ENCODE measurements at places on chromosomes 11 and 22.

DNA sequence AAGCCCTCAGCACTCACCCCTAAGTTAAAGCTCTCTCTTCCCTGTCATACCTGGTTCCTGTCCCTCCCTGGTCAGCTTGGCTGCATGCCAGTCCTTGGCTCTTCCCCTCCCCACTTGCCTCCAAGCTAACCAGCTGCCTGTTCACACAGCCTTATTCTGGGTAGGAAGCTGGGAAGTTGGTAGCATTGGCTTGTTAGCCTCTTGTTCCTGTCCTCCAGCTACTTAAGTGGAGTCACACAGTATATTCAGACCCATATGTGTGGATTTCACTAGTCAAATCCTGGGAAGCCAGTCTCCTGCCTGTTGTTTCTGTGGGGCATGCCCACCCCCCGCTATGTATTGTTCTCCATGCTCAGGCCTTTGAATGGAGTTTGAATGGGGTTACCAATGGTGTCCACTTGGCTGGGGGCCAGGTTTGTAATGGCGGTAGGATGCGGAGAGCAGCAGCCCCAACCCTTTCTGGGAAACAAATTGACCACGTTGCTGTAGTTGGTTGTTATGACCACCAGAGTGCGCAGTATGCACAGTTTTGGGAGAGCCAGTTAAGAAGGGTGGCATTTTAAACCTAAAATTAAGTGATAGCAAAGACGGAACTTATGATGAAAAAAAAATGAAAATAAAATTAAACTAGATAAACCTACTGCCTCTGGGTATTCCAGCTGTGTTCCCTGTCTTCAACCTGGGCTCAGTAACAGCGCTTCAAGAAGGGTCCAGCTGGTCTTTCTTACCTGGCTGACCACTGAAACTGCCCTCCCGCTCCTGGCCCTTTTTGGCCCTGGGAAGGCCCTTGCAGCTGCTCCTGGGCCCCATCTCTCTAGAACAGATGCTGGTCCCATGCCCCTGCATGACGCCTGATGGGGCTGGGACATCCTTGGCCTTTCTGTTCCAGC is 10.7 kb upstream of the RPS3 start:
- H3K27ac ChIP-seq = no peak overlapping the region
- H3K27me3 ChIP-seq = no peaks in the 10 kb centered on the region
- no peak overlapping the region for H3K4me3 ChIP-seq
- peak; percentile 61 for DNase-seq

GRCh38 chr11:48036466-48036865 is 56.1 kb downstream of the PTPRJ start:
- H3K4me1 ChIP-seq = peaks cover 4% of the 10 kb centered on the region
- no peaks in the 10 kb centered on the region for H3K27me3 ChIP-seq
- DNase-seq = no peak
- no peak overlapping the region for H3K27ac ChIP-seq

DNA sequence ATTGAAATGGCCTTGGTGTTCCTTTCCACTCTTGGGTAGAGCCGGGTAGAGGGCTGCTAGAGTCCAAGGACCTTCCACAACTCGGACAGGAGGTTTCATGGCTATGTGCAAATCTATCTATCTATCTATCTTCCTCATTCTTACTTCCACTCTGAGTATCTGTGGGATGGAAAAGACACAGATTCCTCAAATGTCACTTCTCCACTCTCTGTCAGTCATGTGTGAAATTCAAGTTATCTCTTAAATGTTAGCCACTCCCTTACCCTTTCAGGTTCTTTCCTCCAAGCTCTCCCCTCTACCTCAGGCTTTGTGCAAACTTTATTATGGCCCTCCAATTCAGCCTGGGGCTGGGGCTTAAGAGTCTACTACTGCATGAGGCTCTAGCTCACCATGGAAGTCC is 84.3 kb downstream of the GDPD4 start:
- no peak for DNase-seq
- no peaks in the 10 kb centered on the region for H3K4me1 ChIP-seq
- no peaks in the 10 kb centered on the region for H3K27me3 ChIP-seq
- no peak overlapping the region for H3K4me3 ChIP-seq

DNA sequence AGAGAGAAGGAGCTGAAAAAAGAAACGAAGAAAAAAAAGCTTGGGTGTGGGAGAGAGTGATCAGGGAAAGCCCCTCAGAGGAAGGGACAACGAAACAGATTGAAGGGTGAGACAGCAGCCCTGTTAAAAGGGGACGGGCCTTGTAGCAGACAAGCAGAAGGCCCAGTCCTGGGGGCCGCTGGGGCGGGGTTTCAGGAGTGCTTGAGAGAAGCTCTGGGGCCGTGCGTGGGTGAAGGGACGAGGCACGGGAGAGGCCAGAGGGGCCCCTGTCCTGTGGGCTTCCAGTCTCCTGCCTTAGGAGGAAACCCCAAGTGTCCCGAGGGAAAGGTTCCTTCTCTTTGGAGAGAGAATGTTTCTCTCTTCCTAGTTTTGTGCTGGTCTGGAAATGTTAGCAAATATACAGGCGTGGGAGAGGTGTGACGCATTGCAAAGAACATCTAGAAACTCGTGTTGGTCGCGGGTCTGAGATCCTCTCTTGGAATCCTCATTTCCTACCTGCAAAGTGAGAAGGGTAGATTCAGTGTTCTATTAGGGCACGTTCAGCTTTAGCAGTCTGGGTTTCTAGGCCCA is 28.6 kb downstream of the ADAMTS15 start:
- DNase-seq = no peak
- H3K4me1 ChIP-seq = peaks cover 3% of the 10 kb centered on the region
- H3K27me3 ChIP-seq = no peaks in the 10 kb centered on the region
- H3K4me3 ChIP-seq = no peak overlapping the region

GRCh38 chr11:44763121-44763820 is 36.5 kb downstream of the TSPAN18 start:
- H3K36me3 ChIP-seq = no peaks in the 10 kb centered on the region
- H3K27me3 ChIP-seq = no peaks in the 10 kb centered on the region
- H3K27ac ChIP-seq = no peak overlapping the region
- no peak overlapping the region for H3K4me3 ChIP-seq

DNA sequence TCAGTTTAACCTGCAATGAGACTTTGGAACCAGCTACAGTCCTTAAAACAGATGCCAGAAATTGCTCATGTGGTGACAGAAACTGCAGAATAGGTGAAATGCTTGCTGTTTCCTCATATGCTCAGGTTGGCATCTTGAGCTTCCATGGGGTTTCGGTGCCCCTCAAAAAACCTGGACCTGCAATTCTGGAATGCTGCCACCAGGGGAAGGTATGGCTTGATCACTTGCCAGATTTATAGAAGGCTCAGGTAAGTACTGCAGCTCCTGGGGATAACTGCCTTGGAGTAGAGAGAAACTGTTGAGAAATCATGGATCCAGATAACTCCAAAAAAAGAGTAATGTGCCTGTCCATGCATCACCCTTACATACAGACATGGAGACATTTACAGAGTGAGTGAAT is 113.0 kb downstream of the CTTN start:
- no peaks in the 10 kb centered on the region for H3K27me3 ChIP-seq
- H3K4me3 ChIP-seq = no peak overlapping the region
- no peaks in the 10 kb centered on the region for H3K36me3 ChIP-seq

GRCh38 chr22:17100621-17101020 is 15.8 kb downstream of the IL17RA start:
- H3K4me3 ChIP-seq = no peak overlapping the region
- no peak overlapping the region for H3K27ac ChIP-seq
- no peaks in the 10 kb centered on the region for H3K27me3 ChIP-seq
- no peaks in the 10 kb centered on the region for H3K4me1 ChIP-seq
- no peaks in the 10 kb centered on the region for H3K36me3 ChIP-seq
- no peak for DNase-seq

GRCh38 chr11:1138097-1138496 is 19.7 kb upstream of the MUC5AC start:
- H3K4me1 ChIP-seq = no peaks in the 10 kb centered on the region
- no peaks in the 10 kb centered on the region for H3K36me3 ChIP-seq
- H3K27me3 ChIP-seq = no peaks in the 10 kb centered on the region
